ENCODE measurements at places on chromosomes 13 and 19.

DNA sequence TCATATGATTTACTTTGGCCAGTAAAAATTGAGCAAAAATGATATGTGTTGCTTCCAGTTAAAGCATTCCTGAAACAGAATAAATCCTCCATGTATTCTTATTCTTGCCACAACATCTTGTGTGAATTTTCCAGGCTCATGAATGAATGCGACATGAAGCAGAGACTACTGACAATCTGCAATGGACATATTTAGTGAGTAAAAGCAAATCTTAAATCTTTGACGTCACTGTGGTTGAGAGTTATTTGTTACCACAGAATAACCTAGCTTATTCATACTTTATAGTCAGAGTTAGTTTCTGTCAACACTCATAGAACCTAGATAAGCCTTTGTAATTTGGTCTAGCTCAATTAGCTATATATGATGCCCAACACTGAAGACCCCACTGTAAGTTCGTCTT is 1443.1 kb downstream of the PCDH9 start:
- DNase-seq, result no peak

GRCh38 chr13:105721016-105721415 is 814.4 kb downstream of the EFNB2 start:
- DNase-seq, result no peak

GRCh38 chr13:43514311-43514710 is 272.5 kb downstream of the ENOX1 start:
- DNase-seq, result no peak

GRCh38 chr19:38932425-38933179 is 1.9 kb downstream of the MRPS12 start:
- no peak for DNase-seq

DNA sequence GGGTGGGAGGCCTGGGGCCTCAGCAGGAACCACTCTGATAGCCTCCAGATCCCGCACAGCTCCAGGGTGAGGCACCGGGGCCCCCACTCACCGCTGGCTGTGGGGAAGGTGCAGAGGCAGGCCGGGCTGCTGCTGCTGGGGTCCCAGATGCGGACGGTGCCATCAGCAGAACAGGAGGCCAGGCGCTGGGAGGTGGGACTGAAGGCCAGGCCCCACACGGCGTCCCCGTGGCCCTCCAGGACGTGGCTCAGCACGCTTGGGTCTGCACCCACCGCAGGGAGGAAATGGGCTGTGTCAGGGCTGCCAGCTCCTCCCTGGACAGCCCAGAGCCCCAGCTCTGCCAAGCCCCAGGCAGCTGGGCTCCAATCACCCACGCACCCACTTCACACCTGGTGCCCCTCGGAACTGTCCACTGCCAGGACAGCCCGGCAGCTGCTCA is 6.1 kb upstream of the PRKD2 start:
- no peak for DNase-seq

- DNase-seq, result no peak
Observed at GRCh38 chr19:38047049-38047438, 140.0 kb downstream of the SIPA1L3 start.

- no peak for DNase-seq
Observed at GRCh38 chr13:74087357-74087756, 46.8 kb downstream of the KLF12 start.

- peak; percentile 61 for DNase-seq
Observed at GRCh38 chr19:9205501-9206113, 13.8 kb downstream of the OR7D4 start.

DNA sequence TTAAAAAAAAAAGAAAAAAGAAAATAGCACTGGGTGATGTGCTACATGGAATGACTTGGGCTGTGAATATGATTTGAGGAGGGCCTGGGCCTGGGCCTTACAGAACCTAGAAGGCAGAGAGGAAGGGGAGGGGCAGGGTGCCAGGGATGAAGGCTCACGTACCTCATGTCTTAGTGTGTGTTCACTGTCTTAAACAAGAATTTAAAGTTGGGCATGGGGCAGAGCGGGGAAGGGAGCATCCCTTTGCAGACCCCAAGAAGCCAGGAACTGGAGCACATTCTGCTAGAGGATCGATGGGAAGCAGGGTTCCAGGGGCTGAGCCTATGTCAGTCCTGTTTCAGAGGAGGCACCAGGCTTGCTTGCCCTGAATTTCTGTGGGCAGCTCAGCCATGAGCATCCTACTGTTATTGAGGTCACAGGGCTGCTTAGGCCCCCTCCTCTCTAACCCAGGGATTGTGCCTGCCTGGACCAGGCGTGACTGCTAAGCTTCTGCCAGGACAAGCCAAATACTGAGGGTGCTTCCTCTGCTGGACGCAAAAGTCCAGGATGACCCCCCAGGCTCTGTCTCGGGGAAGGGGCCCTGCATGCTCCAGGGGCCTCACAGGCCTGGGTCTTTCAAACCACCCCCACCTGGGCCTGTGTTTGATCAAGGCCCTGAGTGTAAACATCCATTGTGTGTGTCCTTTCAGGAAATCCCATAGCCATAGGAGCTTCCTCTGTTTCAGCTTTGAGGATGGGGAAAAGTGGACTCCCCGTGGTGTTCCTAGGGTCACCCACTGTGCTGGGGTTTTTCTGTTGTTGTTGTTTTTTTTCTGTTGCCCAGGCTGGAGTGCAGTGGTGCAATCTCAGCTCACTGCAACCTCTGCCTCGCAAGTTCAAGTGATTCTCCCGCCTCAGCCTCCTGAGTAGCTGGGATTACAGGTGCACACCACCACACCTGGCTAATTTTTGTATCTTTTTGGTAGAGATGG is 4.8 kb downstream of the LSR start:
- DNase-seq, result no peak

GRCh38 chr19:16417660-16418596 is 53.8 kb downstream of the EPS15L1 start:
- DNase-seq, result peak; percentile 51

- DNase-seq, result no peak
Observed at GRCh38 chr13:90171649-90172048, 1175.8 kb upstream of the MIR17HG start.

GRCh38 chr13:36718686-36719085 is 44.9 kb downstream of the SERTM1 start:
- no peak for DNase-seq

- no peak for DNase-seq
Observed at GRCh38 chr13:113945857-113946408, 27.9 kb downstream of the C13orf46 start.

- DNase-seq, result no peak
Observed at GRCh38 chr13:50951366-50951765, 41.8 kb downstream of the RNASEH2B start.

- DNase-seq, result no peak
Observed at GRCh38 chr13:103556681-103557080, 490.5 kb upstream of the SLC10A2 start.

- DNase-seq, result no peak
Observed at GRCh38 chr13:45398877-45399276, 19.3 kb downstream of the SLC25A30 start.

- no peak for DNase-seq
Observed at GRCh38 chr19:47623921-47624391, 15.0 kb downstream of the BICRA start.

DNA sequence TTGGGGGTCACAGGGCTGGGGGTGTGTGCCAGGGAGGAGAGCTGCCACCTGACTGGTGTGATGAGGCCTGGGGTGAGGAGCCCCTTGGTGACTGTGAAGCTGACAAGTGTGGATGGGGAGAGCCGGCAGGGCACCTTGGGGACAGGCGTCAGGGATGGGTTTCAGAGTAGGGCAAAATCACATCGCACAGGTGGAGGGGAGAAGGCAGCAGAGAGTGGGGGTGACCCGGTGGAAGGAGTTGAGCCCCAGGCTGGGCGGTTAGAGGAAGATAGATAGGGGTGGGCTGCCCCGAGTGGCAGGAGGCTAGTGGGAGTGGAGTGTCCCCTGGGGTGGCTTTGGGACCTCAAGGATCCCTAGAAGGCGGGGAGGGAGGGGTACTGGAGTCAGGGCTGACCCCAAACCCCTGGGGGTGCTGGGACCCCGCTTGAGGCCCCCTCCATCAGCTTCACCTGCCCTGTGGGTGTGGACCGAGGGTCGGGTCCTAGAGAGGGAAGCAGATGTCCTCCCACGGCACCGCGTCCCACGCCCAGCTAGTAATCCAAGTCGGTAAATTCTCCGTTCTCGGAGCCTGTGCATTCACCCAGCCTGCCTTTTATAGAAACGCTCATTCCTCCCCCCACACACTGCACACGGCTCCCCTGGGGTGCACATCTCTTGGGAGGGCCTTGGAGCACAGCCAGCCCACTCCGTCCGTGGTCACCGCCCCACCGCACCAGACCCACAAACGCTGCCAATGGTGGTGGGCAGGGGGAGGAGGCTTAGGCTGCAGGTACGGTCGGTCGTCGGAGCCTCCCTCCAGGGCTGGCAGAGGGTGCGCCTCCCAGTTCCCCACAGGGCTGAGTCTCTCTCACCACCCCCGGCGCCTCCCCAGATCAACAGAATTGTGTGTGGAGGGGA is 2.4 kb downstream of the CTXN1 start:
- DNase-seq, result no peak

DNA sequence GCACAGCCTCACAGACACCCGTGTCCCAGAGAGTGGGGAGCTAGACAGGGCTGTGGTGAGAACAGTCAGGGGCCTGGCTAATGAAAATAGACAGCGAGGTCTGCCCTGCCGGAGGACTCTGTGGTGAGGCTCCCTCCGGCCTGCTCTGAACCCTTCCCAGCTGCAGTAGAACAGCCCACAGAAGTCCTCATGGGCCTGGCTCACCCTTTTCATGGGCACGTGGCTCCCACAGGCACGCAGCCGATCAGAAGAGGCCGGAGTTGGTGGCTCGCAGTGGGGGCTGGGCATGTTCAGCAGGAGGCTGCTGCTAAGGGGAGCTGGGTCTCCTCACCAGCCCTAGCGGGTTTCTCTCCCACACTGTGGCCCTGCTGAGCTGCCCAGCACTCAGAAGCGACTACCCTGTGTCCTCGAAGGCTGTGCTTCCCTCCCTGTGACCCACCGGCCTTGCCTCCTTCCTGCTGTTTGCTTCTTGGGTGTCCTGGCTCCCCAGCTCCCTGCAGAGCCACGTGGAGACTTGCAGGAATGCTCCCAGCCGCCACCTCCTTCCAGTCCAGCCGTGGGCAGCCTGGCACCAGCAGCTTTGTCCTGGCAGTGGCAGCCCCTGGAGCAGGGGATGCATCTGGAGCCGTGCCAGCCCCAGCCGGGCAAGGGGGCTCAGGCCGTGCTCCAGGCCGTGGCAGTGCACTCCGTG is 138.7 kb downstream of the KDM4B start:
- DNase-seq, result no peak

- DNase-seq, result no peak
Observed at GRCh38 chr13:81446441-81446840, 1105.5 kb upstream of the SPRY2 start.

DNA sequence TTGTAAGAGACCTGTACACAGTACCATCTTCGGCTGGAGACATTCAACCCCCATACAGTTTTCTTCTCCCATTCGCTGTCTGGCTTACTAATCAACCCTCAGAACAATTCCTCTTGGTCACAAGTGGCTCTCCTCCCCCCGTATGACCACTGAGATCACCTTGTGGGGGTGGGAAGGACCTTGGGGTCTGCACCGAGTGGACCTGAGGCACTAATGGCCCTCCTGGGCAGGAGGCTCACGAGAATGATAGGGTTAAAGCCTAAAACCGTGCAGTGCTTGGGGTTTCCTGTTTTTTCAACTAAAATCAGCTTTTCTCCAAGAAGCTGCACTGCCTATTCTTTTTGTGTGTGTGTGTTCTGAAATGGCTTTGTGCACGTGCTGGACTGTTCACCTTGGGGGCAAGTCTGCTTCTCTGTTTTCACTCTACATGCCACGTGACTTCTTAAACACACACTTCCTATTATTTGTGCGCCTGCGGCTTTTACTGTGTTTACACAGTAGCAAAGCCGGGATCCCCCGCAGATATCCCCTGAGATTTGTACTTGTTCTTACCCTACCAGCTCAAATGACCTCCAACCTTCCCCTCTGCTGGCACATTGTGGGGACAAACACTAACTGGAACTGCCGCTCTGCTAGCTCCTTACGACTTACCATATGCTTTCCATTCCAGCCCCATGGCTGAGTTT is 12.3 kb downstream of the RBM26 start:
- no peak for DNase-seq
